IPS DF 6.9 (cell line): ENCODE measurements at places on chromosomes 1 and 21.
A peak's percentile ranks its signal among the peaks of the same experiment; 100 is the strongest.

- DNase-seq, result peak; percentile 25
Measured at GRCh38 chr1:110554871-110555801, 36.2 kb upstream of the KCNA10 start.

GRCh38 chr1:8252266-8252951 lies 65.5 kb upstream of the SLC45A1 start:
- DNase-seq, result no peak

GRCh38 chr1:6546326-6546725 lies 8.0 kb downstream of the NOL9 start:
- no peak for DNase-seq

DNA sequence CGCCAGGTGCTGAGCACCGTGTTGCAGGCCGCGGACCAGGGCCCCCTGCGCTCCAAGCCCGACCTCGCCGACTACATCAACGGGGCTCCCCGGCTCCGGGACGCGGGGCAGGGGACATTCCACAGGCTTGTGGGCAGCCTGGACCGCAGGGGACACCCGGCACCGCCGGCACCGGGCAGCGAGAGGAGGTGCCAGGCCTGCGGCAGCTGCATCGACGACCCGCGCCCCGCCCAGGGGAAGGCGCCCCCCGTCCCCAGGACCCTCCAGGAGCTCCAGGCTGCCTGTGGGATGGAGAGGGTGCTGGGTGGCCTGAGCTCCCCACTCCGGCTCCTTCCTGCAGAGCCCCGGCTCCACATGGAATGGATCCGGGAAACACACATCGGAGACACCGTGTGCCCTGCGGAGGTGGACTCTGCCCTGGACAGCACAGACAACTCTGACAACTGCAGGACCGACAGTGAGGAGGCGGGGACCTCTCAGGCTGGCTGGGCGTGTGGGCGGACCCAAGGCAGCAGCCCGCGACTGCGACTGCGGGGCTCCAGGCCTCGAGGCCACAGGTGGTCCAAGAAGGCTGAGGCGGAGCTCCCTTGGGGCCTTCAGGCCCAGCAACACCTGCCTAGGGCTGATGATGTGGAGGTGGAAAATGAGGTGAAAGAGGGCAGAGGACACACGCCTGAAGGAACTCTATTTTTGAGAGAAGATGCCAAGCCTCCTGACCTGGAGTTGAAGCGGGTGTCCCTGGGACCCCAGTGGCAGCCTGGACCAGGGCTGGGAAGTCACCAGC lies 22.8 kb downstream of the KIAA1614 start:
- no peak for DNase-seq

- DNase-seq, result no peak
Measured at GRCh38 chr1:80365359-80366021, 1359.0 kb upstream of the ADGRL4 start.
